Activated T-helper 1 cell treated with anti-CD3 and anti-CD28 coated beads, Interleukin-12 subunit alpha, Interleukin-12 subunit beta, Interleukin-2, Interleukin-4 antibody, amounts not matched to agents 30 ng/mL and 10 ng/mL and 1 ng/mL, durations not matched to agents 14 hours and 24 hours and 36 hours (primary cell): ENCODE measurements at places on chromosomes 13 and 19.

- DNase-seq = no peak
Measured at GRCh38 chr13:20582026-20582425, 15.1 kb downstream of the IFT88 start.

- DNase-seq = no peak
Measured at GRCh38 chr13:25280396-25280795, 6.9 kb downstream of the MTMR6 start.

- no peak for DNase-seq
Measured at GRCh38 chr19:19259741-19260140, 13.4 kb downstream of the TM6SF2 start.

DNA sequence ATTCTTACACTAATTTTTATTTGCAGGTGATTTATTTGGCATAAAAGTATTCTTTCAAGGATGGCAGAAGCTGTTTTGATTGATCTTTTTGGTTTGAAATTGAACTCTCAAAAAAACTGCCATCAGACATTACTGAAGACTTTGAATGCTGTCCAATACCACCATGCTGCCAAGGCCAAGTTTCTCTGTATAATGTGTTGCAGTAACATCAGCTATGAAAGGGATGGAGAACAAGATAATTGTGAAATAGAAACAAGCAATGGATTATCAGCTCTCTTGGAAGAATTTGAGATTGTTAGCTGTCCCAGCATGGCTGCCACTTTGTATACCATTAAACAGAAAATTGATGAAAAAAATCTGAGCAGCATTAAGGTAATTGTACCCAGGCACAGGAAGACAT is 1.2 kb downstream of the LACC1 start:
- DNase-seq = no peak

GRCh38 chr19:34832581-34833112 is 59.6 kb upstream of the ZNF599 start:
- DNase-seq = no peak

DNA sequence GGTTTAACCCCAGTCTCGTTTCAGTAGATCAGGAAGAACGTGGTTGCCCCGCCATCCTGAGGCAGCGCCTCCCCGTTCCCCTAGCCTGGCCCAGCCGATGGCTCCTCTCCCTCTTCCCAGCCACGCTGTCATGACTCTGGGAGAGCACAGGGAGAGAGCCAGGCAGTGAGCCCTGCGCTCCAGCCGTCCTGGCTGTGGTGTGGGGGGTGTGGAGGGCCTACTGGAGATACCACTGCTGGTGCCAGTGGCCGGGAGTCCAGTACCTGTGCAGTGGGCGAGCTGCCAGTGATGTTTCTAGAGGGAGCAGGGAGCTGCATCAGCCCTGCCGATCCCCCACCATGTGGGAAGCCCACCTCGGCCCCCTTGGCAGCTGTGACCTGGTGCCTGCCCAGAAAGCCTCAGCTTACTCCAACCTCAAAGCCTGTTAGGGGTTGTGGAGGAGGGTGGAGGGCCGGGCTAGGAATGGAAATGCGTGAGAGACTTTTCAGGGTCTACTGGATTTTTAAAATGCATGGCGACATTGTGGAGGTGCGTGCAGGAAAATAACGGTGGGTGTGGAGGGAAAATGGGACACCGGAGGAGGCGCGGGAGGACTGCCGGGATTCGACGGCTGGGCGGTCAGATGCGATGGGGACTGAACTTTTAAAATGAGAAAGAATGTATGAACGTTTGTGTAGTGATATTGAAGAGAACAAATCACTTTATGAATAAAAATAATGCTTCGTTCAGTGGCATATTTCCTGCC is 4.9 kb downstream of the TEX29 start:
- DNase-seq = no peak

DNA sequence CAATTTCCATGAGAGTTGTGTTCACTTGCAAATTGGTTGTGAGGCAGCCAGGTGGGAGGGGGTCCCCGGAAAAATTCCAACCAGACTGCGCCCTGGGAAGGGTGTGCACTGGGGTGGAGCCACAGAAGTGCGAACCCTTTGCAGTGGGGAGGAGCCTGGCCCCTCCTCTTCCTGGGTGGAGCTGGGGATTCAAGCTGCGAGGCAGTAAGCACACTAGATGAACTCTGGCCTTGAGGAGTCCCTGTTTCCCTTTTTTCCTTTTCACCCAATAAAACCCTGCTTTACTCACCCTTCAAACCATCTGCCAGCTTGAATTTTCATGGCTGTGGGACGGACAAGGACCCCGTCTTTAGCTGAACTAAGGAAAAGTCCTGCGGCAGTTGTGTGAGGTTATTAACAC is 31.0 kb upstream of the MBNL2 start:
- DNase-seq = no peak

GRCh38 chr13:105994340-105994739 is 541.1 kb downstream of the EFNB2 start:
- DNase-seq = no peak

GRCh38 chr19:46812977-46813838 is 24.8 kb upstream of the SLC1A5 start:
- no peak for DNase-seq

GRCh38 chr19:42271861-42272534 is 2.9 kb downstream of the CIC start:
- no peak for DNase-seq

- no peak for DNase-seq
Measured at GRCh38 chr13:96809366-96810096, 184.7 kb downstream of the OXGR1 start.

GRCh38 chr19:8030960-8031359 is 21.6 kb upstream of the CCL25 start:
- DNase-seq = no peak

DNA sequence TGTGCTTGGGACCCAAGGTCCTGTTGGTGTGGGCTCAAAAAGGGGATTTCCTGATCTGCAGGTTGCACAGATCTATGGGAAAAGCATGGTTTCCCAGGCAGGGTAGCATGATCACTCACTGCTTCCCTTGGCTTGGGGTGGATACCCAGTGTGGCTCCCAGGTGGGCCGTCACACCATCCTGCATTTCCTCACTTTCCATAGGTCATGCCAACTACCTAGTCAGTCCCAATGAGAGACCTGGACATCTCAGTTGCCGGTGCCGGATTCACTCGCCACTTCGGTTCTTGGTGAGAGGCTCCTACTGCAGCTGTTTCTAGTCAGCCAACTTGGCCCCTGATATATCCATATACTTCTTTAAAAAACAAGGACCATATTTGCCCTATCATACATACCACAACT is 503.0 kb downstream of the PCDH17 start:
- DNase-seq = no peak

DNA sequence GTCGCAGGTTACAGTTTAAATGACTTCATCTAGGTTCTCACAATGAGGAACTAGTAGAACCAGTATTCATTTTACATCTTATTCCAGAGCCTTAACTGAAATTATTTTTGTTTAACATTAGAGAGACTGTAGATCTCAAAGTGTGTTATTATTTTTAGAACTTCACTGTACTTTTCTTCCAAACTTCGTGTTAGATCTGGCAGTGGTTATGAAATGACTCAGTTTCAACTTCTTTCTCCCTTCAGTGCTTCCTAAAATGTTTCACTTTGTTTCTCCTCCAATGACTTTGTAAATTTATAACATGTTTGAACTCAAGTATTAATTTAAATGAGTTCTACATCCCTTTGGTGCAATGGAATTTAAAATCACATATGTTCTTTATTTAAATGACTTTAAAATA is 139.3 kb downstream of the PCDH9 start:
- no peak for DNase-seq

- DNase-seq = no peak
Measured at GRCh38 chr13:45863709-45864590, 12.4 kb upstream of the SIAH3 start.
